ENCODE measurements at places on chromosomes 5 and 9.
A peak's percentile ranks its signal among the peaks of the same experiment; 100 is the strongest.

GRCh38 chr9:36936498-36936831, 97.6 kb downstream of the PAX5 start:
- DNase-seq, result no peak

DNA sequence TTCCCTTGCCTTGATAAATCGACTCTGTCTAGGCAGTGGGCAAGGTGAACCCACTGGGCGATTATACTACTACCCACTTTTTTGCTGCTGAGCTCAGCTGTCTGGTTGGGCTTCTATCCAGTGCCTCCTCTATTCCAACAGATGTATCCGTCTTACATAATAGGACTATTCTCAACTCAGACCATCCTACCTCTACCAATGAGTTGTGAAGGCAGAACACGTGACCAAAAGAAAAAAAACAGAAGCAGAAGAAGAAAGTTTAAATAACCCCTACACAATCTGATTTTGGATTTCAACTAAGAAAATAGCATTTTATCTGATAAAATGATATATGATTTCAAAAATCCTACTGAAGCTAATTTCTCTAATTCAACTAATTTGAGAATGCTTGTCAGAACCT, 16.2 kb upstream of the SHOC1 start:
- DNase-seq, result no peak

DNA sequence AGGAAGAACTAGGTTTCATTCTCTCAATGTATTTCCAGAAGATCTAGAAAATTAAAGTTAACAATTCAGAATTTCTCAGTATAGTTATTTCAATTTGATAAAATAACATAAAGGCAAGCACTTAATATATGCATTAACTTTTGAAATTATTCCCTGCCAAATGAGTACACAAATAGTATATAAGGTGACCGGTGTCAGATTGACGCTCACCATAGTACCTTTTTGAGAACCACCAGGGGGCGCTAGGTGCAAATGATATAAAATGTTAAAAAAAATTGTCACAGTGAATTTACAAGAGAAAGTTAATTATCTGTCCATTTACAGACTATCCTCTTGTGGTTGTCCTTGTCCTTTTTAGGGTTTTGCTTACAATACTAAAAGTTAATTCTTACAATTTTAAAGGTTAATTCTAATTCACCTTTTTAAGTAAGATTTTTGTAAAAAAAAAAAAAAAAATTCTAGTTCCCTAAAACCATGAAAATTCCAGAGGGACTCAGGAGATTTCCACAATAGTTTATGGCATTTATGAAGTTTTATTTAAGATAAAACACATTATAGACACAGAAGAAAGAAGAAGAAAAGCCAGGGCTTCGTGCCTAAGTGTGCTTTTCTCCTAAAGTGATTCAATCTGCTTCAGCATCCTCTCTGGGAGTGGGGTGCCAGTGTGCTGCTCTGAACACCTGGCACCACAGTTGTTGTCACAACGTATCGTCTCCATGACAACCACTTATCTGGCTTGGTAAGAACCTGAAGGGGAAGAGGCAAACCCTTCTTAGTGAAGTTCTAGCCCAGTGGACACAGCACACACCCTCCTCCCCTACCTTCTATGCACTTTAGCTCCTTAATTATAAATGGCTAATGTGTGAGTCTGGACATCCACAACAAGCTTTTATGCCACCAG, 1.7 kb downstream of the ADAMTS16 start:
- peak; percentile 26 for DNase-seq

GRCh38 chr5:50343715-50344114, 97.4 kb downstream of the EMB start:
- DNase-seq, result no peak

DNA sequence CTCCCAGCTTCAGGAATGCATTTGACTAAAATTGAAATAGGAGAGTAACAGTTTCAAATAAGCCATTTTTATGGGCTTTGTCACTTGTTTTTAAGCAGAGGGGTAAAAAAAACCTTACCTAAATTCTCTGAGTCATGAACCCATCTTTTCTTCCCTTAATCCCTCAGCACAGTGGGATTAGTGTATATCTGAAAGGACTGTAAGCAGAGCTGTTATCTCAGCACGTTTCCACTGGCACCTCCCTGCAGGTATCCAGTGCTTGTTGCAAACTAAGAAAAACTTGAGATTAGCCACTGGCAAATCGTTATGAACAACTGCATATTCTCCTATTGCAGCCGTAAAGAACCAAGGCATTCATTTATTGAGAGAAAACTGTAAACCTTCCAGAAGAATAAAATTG, 872.7 kb downstream of the EFNA5 start:
- no peak for DNase-seq

DNA sequence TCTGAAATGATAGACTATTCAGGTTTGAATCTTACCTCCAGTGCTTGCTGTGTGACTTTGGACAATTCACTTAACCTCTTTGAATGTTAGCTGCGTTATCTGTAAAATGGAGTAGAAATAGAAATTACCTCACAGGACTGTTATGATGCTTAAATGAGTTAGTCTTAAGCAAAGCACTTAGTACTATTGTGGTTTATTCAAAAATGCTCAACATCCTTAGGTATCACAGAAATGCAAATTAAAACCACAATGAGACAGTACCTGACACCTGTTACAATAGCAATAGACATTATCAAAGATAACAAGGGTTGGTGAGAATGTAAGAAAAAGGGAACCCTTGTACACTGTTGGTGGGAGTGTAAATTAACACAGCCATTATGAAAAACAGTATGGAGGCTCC, 77.6 kb upstream of the FREM1 start:
- DNase-seq, result no peak

- DNase-seq, result no peak
Measured at GRCh38 chr5:8062521-8062920, 193.6 kb downstream of the MTRR start.

DNA sequence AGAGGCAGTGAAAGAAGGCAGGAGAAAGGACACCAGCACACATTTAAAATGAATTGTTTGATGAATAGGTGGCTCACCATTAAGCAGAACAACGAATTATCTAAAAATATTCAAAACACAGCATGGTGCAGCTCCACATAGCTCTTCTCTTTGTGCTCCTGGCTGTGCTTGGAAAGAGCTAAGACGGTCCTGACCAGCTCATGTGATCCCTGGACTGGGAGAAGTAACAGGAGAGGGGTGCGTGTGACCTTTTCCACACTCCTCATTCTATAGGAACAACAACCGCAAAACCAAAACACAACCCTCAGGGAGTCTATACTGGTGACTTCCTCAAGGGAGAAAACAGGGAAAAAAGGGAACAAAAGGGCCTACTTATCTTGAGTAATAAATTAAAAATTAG, 140.5 kb downstream of the DIRAS2 start:
- DNase-seq, result no peak

GRCh38 chr9:30937106-30937505, 1447.3 kb upstream of the ACO1 start:
- DNase-seq, result no peak

DNA sequence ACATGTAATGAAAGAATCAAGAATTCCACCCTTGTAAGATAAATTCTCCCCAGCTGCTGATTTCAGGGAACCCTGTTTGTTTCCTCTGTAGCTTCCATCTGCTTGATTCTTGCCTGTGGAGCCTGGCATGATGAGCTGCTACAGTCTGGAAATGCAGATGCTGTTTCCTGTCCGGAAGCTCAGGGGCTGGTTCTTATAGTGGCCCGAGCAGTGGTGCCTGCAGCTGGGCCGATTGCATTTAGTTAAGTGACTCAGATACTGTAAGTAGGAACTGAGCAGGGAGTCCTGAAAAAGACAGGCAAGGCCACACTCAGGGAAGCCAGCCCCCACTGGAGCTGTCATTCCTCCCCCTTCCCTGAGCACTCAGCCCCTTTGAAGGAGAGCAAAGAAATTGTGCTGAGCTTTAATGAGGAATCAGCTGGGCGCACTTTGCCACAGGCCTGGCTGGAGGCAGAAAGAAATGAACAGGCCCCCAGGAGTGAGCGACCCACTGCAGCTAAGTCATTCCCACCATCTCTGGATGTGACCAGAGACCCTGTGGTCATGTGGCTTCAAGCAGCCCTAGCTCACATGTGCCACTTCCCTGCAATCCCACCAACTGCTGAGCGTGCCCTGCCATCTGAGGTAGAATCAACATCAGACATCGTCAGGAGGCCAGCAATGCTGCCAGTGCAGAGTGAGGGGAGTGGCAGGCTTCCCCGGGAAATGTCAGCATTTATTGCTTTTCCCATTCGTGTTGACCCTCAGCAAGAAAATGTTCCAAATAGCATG, 206.0 kb upstream of the WWC1 start:
- no peak for DNase-seq

DNA sequence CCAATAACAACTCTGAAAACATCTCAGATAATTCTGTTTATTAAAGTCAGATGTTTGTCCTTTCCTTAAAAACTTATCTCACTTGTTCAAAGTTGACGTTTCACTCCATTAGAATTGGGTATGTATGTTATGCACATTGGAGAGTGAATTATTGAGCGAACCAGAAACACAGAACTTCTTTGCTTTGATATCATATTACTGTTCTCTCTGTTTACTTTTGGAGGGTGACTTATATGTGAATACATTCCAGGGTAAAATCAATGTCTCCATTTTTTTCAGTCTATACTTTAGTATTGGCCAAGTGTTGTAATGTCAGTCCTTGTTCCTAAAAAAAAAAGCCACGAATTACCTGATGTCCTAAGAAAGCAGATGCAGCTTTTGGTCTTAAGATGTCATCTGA, 307.4 kb downstream of the CSNK1G3 start:
- no peak for DNase-seq

GRCh38 chr9:89777544-89777943, 172.7 kb downstream of the GADD45G start:
- DNase-seq, result no peak

GRCh38 chr5:34653708-34654107, 2.4 kb upstream of the RAI14 start:
- DNase-seq, result no peak

DNA sequence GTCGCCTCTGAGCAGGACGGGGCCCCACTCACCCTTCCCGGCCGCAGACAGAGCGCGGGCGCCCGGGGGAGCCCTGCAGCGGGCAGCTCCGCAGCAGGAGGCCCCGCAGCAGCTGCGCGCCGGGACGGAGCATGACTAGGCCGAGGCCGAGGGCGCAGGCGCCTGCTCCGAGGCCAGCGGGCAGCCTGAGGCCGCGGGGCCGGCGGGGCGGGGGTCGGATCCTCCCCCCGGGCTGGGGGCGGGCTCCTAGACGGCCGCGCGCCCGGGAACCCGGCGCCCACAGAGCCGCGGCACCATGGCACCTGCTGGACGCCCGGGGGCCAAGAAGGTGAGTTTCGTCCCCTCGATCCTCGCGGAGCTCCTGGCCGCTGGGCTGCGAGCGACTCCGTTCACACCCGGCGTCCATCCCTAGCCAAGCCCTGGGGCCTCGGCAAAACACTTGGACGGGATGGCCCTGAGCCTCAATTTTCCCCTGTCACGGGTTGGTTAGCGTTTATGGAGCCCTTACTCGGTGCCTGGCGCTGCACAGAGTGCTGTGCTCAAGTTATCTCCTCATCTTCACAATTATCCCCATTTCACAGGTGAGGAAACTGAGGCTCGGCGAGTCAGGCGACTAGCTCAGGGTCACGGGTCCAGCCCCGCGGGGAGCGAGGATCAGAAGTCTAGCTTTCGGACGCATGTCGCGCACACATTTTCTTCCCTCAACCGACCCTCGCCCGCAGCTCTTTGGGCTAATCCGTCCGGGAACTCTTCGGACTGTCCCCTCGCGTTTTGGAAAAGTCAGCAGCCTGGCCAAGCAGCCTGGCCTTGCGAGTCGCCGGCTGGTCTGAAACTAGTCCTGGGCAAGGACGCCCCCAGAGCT, at the start of the genes BHMT2 and DMGDH:
Gene BHMT2, plus strand, starts transcription at position 280 of the 862 bp plus-strand sequence. Its CDS starts 16 bp downstream, at position 296.
Gene DMGDH, minus strand, starts transcription at position 187 of the 862 bp plus-strand sequence. Its CDS starts 54 bp downstream, at position 133.
- no peak for DNase-seq

- no peak for DNase-seq
Measured at GRCh38 chr5:153952893-153953292, 85.8 kb downstream of the FAM114A2 start.

- DNase-seq, result no peak
Measured at GRCh38 chr9:8652255-8652654, 852.7 kb upstream of the DMAC1 start.

GRCh38 chr5:43515678-43516048, 715 bp upstream of the C5orf34 start:
- DNase-seq, result no peak

DNA sequence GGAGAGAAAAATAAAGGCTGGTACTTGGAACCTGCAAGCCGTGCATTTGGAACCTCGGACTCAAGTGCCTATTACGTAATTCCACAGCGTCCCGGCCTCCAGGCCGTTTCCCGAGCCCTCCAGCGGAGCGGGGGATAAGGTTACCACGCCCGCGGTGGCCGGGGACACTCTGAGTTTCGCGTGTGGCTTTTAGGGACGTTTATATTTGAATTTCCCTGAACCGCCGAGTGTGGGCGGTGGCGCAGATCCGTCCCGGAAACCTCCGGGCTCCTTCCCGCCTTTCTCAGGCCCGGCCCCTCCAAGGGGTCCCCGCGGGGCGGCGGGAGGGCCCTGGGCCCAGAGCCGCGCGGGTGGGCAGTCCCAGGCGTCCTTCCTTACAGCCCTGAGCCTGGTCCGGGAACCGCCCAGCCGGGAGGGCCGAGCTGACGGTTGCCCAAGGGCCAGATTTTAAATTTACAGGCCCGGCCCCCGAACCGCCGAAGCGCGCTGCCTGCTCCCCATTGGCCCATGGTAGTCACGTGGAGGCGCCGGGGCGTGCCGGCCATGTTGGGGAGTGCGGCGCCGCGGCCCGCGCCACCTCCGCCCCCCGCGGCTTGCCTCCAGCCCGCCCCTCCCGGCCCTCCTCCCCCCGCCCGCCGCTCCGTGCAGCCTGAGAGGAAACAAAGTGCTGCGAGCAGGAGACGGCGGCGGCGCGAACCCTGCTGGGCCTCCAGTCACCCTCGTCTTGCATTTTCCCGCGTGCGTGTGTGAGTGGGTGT, at the start of gene LMNB1:
Gene LMNB1, plus strand, starts transcription at position 638 of the 758 bp plus-strand sequence. CDS start 373 bp downstream, outside the sequence.
- peak; percentile 91 for DNase-seq

- no peak for DNase-seq
Measured at GRCh38 chr9:97304586-97304985, 2.9 kb upstream of the CCDC180 start.

DNA sequence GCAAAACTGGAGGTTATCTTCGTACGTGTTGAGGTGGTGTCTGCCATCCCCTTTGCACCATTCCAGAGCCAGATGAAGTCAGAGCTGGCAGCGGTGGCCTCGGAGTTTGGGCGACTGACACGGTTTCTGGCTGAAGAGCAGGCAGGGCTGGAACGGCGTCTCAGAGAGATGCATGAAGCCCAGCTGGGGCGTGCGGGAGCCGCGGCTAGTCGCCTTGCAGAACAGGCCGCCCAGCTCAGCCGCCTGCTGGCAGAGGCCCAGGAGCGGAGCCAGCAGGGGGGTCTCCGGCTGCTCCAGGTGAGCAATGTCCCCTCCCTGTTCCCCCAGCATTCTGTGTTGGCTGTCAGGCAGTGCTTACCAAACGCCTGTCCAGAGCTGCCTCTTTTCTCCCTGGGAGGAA, 9.5 kb downstream of the TRIM41 start:
- no peak for DNase-seq

DNA sequence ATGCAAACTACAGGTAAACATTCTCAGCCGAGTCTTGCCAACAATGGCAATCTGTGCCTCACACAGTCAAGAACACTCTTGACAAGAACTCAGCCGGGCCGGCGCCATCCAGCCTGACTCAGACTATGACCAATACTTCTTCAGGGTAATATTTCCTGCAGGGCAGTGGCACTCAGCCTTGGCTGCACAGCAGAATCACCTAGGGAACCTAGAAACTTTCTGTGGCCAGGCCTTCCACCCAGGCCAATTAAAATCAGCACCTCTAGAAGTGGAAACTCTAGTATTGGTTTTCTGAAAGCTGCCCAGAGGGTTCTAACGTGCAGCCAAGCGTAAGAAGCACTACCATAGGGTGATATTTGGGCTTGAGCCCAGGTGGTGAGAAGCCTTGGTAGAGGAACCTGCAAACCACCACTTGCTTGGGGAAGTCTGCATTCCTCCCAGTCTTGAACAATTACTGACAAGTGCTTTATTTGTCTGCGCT, 120.6 kb downstream of the TTLL11 start:
- no peak for DNase-seq

- no peak for DNase-seq
Measured at GRCh38 chr5:82109013-82109412, 137.2 kb downstream of the ATG10 start.

All from activated T-cell treated with anti-CD3 and anti-CD28 coated beads for 24 hours (primary cell).